ENCODE measurements at places on chromosomes 6 and 20.
A peak's percentile ranks its signal among the peaks of the same experiment; 100 is the strongest.

- no peak for DNase-seq
These were observed 194.5 kb upstream of the THEMIS start for GRCh38 chr6:128095362-128095761.

DNA sequence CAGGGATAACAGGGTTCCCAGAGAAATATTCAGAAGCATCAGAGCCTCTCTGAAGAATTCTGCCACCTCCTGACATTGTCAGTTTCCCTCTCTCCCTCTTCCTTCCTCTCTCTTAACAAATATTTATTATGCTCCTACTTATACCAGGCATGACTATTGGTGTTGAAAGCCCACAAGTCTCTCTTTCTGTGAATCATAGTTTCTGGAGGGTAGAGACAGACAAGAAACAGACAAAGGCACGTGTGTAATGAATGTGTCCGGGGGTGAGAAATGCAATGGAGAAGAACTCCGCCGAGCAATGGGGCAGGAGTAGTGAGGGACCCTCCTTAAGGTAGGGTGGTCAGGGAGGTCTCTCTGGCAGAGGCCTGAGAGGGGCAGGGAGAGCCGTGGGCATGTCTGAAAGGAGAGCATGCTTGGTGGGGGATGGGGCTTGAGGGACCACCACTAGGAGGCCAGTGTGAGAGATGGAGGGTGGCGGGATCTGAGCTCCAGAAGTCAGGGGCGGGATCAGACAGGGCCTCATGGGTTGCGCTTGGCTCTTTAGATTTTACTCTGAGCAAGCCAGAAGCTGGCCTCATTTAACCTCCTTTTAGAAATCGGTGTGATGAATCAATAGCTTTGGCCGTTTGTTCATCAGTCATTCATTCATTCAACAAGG, 57.3 kb downstream of the EYA2 start:
- no peak for DNase-seq

DNA sequence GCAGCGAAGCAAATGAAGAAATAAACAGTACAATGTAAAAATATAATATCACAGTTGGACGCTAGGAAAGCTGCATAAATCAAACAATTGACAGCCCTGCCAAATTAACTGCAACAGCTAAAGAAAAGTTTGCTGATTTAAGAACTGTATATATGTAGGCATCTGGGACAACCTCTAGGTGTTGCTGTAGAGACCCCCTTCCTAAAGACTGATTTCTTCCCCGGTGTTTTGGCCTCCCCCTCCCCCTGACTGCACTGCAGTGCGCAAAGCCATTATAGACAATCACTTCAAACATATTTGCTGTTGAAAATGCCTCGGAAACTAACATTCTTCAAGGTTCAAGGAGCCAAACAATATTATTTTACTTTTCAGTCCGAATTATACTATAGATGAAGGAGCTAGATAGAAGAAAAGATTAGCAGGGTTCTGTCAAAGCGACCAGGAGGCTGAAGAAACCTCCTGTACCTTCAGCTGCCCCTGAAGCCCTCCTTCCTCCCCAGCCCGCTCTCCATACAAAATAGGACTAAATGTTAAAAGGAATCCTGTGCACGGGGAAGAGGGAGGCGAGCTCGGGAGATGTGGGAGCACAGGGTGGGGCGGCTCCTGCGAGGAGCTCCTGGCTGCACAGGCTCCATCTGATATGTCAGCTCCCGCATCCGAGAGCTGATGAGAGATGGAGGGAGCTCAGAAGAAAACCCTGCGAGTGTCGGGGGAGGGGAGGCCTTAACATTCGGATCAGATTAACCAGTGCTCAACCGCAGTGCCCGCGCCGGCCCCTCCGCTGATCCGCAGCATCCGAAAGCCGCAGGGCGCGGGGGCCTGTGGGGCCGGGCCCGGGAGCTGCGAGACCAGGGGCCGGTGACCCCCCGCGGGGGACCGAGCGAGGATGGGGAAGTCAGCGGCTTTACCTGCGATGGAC, 822 bp downstream of the ELOVL4 start:
- peak; percentile 78 for DNase-seq

GRCh38 chr20:44142413-44142812, 44.6 kb downstream of the JPH2 start:
- DNase-seq = no peak

DNA sequence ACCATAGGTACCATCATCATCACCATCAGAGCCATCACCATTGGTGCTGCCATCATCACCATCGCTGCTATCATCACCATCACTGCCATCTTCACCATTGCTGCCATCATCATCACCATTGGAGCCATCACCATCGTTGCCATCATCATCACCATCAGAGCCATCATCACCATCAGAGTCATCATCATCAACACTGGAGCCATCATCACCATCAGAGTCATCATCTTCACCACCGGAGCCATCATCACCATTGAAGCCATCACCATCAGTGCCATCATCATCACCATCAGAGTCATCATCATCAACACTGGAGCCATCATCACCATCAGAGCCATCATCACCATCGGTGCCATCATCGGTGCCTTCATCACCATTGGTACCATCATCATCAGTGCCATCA, 338.7 kb downstream of the TAF4 start:
- DNase-seq = no peak

DNA sequence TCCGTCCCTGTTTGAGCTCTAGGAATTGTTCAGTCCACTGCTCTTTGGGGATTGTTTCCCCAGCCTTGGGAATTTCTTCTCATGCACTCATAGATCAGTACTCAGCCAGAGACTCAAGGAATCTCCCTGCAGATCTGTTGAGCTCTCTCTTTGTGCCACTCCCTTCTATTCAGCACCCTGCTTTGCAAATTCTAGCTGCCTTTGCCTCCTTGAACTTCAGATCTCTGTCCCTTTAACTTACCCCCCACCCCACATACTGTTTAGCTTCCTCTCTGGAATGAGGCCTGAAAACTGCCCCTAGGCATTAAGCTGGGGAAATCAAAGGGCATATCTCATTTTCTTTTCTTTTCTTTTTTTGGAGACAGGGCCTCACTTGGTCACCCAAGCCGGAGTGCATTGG, 30.5 kb downstream of the QRSL1 start:
- no peak for DNase-seq

DNA sequence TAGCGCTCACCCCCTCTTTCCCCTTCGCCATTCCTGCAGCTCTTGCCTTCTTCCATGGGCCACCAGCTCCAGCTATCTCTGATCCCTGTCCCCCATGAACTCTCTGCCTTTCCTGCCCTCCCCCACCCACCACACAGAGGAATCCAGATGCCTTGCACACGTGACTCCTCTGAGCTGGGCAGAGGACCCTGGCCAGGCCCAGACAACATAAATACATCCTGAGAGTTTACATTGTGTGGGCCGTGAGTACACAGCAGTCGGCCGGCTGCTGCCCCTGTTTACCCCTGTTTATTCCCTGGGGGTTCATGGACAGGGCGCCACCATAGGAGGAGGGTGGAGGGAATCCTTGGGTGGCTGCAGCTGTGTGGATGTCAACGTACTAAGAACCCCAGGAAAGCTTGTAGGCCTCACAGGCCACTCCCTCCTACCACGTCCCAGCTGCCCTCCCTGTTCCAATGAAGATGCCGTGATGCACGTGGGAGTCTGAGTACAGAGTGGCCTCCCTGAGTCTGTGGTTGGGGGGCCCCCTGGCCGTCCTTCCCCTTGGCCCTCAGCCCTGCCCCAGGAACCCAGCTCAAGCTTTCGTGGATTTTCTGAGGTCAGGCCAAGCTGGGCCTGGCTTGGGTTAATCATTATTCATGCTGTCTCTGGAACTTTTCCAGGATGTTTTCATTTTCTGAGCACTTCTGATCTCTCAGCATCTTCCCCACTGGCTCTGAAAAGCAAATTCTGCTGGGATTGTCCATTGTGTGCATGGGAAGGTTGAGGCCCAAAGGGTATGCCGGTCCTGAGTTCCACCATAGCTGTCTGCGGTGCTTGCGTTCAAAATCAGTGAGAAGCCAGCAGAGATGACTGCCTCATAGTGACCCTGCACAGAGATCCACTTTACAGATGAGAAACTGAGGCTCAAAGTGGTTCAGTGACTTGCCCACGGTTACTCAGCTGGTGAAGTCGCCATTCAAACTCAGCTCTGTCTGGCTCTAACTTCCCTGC, 136.3 kb downstream of the MRPL14 start:
- DNase-seq = no peak

DNA sequence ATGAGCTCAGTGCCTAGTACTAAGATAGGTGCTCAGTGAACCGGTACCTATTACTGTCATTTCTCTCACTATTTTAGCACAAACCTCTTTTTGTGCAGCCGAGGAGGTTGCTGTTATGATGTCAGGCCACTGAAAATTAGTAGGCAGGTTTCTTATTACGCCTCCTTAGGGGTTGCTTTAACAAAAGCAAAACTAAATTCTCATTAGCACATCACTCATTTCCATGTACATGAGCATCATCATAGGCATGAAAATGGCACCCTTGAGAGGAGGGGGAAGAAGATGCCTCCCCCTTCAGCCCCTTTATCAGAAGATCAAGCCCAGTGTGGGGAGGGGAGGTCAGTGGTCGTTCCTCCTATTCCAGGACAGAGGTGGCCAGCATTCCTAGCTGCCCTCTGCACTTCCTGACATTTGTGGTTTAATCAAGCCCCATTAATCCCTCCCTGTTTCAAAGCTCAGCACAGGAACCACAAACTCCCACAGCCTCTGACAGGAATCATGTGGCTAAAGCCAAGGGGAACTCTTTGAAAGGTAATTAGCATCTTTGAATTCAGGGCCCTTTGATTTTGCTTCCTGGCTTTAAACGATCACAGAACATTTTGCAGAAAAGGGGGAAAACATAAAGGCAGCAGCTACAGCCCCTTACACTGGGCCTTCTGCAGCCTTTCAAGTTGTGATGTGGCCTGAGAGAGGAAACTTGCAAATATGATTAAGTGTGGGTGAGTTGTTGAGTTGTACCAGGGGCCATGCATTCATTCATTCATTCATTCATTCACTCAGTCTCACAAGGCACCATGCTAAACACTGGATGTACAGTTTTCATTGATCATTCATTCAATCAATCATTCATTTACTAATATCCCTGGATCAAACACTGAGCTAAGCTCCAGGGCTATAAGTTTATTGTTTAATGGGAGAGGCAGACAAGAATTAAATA, 31.9 kb upstream of the PSMF1 start:
- DNase-seq = peak; percentile 60

DNA sequence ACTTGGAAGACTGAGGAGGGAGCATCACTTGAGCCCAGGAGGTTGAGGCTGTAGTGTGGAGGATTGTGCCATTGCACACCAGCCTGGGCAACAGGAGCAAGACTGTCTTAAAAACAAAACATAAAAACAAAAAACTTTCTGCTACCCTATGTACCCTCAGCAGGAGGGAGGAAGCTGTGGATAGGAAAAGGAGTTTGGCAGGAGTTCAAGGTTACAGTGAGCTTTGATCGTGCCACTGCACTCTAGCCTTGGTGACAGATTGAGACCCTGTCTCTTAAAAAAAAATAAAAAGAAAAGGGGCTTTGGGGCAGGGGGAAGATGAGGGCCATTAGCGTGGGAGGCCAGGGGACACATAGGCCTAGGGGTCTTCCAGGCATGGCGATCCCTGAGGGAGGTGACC, 135.7 kb downstream of the DHX35 start:
- no peak for DNase-seq

- DNase-seq = peak; percentile 52
These were observed 25.0 kb downstream of the GDAP1L1 start for GRCh38 chr20:44271915-44272663.
